ENCODE measurements at places on chromosomes 7 and 10. TPM values are rescaled to one million over a fixed set of nuclear protein-coding genes. Genes with fewer than 3 reads are reported as not detected.

DNA sequence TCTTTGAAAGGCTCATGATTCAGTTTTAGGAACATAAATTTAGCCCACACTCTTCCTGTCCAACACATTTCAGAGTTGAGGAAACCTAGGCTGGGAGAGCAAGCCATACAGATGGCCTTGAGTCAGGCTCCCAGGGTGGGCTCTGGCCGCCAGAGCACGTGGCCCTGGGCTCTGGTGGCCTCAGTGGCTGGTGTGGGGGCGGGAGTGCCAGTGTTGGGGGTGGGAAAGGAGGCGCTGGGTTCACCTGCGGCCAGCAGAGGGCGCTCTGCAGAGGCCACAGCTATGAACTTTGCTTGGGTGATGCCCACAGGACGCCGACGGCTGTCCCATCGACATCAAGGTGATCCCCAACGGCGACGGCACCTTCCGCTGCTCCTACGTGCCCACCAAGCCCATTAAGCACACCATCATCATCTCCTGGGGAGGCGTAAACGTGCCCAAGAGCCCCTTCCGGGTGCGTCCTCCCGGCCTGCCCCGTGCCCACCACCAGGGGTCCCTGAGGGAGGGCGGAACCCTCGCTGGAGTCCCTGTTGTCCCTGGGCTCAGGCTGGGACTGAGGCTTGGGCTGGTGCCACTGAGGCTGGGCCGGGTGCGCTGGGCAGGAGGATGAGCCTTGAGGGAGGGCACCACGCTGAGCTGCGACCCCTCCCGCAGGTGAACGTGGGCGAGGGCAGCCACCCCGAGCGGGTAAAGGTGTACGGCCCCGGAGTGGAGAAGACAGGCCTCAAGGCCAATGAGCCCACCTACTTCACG, 11.9 kb downstream of the FLNC start:
- H3K36me3 ChIP-seq, result no peaks in the 10 kb centered on the region
- no peaks in the 10 kb centered on the region for H3K4me1 ChIP-seq
- H3K27ac ChIP-seq, result no peak overlapping the region
- no peak for DNase-seq
- H3K27me3 ChIP-seq, result no peaks in the 10 kb centered on the region
- no peak overlapping the region for H3K4me3 ChIP-seq

DNA sequence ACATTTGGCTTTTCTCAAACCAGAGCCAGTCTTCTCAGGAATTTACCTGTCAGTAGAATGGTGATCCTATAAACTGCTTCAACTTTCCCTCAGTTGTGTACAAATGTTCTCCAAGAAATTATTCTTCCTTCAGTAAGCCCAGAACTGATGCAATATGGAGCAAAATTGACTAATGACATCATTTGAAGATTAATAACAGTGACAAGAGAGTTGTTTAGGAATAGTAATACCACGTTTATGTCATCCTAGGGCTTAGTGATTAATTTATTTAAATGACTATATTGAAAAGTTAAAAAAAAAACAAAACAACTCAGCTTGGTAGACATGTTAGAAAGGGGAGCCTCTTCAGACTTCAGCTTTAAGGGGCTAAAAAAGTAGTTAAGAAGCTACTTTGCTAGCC, 933.2 kb downstream of the GATA3 start:
- no peaks in the 10 kb centered on the region for H3K27me3 ChIP-seq
- H3K36me3 ChIP-seq, result no peaks in the 10 kb centered on the region
- H3K4me3 ChIP-seq, result no peak overlapping the region
- no peaks in the 10 kb centered on the region for H3K4me1 ChIP-seq
- no peak for DNase-seq

DNA sequence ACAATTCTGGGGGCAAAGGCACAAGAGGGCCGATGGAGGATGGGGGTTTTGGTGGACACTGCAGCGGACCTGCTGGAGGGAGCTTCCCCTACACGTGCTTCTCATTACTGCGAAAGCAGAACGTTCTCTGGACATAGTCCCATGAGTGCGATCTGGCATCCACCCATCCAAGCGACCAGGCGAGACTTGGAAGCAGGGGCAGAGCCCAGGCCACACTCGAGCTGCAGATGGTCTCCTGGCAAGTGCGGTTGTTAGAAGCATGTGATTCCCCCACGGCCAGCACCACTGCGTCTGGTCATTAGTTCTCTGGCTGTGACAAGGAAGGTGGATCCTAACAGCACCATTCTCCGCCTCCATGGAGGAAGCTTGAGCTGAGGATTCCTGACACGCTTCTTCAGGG, 118.4 kb upstream of the TCERG1L start:
- H3K4me3 ChIP-seq, result no peak overlapping the region
- DNase-seq, result no peak
- peaks cover 22% of the 10 kb centered on the region for H3K4me1 ChIP-seq

DNA sequence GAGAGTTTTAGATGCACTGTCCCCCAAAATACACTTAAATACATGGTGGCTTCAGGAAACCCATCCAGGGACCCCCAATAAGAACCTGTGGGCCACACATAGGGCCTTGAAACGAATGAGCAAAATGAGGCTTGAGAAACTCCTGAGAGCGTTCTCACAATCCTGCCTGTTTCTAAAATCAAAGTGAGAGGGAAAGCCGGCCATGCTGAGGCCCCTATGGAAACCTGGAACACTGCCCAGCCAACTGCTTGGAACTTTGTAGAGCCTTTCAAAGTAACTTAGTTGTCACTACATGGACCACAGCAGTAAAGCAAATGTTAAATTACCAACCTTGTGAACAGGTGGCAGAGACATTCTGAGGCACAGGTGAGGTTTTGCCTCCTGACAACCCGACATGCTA, 13.4 kb downstream of the SGMS1 start:
- peak; percentile 50 for DNase-seq
- no peaks in the 10 kb centered on the region for H3K27me3 ChIP-seq
- H3K27ac ChIP-seq, result no peak overlapping the region
- peaks cover 27% of the 10 kb centered on the region for H3K4me1 ChIP-seq

- no peak overlapping the region for H3K27ac ChIP-seq
- no peaks in the 10 kb centered on the region for H3K27me3 ChIP-seq
- no peak overlapping the region for H3K4me3 ChIP-seq
Measured at GRCh38 chr7:25946181-25946580, 205.8 kb upstream of the NFE2L3 start.

- H3K27me3 ChIP-seq, result no peaks in the 10 kb centered on the region
- H3K4me1 ChIP-seq, result no peaks in the 10 kb centered on the region
- no peaks in the 10 kb centered on the region for H3K36me3 ChIP-seq
- no peak overlapping the region for H3K27ac ChIP-seq
- DNase-seq, result no peak
Measured at GRCh38 chr7:93301736-93302135, 69.6 kb downstream of the VPS50 start.

DNA sequence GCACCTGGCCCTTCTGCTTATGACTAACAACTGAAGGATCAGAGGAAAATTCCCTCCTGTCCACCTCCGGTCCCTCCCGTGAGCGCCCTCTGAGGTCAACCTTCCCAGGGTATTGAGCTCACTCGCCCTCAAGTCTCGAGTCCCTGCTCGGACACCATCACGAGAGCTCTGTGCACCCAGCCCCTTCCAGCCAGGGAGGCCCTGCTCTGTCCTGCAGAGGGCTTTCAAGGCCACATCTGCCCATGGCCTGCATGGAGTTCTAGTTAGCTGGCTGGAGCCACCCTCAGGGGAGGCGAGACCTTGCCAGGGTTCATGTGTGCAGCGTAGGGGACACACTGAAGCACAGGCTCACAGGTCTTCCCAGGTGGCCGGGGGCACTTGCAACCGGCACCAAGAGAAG, 110.9 kb upstream of the MACROH2A2 start:
- H3K27ac ChIP-seq, result no peak overlapping the region
- no peaks in the 10 kb centered on the region for H3K4me1 ChIP-seq
- no peaks in the 10 kb centered on the region for H3K36me3 ChIP-seq
- no peak for DNase-seq
- no peaks in the 10 kb centered on the region for H3K27me3 ChIP-seq

DNA sequence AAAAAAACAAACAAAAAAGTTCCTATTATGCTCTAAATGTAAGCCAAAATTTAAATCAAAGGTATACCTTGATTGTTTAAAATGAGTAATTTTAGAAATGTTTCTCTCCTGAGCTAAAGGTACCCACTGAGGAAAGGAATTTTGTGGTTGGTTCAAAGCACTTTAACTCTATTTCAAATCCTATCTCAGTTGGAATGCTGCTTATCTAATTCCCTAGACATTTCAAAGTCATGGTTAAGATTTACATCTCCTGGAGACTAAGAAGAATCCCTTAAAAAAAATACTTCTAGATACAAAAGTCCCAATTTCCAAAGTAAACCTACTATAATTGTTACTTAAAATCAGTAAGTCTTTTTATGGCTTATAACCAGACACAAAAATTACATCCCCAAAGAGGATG, 830.7 kb downstream of the GRID1 start:
- H3K27ac ChIP-seq, result no peak overlapping the region
- H3K4me1 ChIP-seq, result no peaks in the 10 kb centered on the region
- H3K27me3 ChIP-seq, result no peaks in the 10 kb centered on the region
- H3K36me3 ChIP-seq, result no peaks in the 10 kb centered on the region
- DNase-seq, result no peak
- no peak overlapping the region for H3K4me3 ChIP-seq

DNA sequence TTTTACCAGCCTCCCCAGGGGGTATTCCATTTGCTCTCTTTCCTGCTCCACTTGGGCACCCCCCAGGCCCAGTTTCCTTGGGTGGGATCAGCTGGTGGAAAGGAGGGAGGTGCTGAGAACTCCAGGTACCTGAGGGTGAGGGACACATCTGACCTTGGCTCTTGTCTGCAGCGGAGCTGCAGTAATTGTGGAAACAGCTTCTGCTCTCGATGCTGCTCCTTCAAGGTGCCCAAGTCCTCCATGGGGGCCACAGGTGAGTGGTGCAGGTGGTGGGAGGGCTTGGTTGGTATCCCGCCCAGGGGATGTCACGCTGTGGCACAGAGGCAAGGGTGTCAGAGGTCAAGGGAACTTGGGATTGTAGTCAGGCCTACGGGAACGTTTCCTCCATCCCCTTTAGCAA, 14.3 kb downstream of the SFRP5 start:
- H3K4me1 ChIP-seq, result no peaks in the 10 kb centered on the region
- DNase-seq, result no peak

DNA sequence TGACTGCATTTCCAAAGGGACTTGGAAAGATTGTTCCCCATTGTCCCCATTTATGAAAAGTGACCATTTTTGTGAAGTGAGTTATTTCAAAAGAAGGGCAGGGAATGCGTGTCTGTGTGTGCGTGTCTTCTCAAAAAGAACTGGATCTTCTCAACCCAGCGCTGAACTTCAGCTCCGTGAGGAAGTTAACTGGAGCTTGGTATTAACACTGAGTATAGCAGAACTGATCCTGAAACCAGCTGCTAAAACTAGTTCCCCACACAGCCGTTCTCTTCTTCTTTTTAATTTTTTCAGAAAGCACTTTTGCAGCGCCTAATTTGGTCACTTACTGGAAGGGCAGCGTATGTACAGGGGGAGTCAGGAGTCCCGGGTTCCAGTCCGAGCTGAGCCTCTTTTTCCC, 45.8 kb upstream of the PLEKHA1 start:
- no peaks in the 10 kb centered on the region for H3K36me3 ChIP-seq
- H3K4me3 ChIP-seq, result no peak overlapping the region
- no peak for DNase-seq
- no peak overlapping the region for H3K27ac ChIP-seq
- H3K27me3 ChIP-seq, result no peaks in the 10 kb centered on the region
- H3K4me1 ChIP-seq, result no peaks in the 10 kb centered on the region

DNA sequence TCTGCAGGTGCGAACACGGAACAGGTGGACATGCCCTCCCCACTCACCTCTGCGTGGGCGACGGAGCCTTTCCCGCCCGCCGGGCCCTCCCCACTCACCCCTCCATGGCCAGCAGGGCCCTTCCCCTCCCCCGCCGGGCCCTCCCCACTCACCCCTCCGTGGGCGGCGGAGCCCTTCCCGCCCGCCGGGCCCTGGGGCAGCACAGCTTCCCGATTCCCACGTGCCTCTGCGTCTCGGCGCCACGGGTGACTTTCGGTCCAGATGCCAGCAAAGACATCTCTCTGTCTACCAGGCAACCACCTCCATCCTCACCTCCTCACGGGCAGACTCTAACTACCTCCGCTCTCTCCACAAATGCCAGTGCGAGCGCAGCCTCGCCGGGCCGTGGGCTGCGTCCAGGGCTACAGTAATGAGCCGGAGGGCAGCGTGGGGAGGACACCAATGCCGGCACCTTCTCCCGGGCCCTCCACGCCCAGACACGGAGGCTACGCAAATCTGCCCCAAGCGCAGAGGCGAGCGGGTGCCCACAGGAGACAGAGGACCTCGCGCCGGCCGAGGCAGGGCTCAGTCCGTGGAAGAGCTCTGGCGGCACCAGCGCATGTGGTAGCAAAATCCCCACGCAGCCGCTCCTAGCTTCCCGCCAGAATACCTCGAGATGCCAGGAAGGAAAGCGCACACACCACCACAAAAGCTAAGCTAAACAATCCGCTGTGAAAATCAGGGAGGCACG, 21.8 kb downstream of the GPER1 start:
- H3K4me3 ChIP-seq, result no peak overlapping the region
- DNase-seq, result no peak

GRCh38 chr7:18845700-18846099, 271.7 kb downstream of the TWIST1 start:
- no peak overlapping the region for H3K4me3 ChIP-seq
- no peaks in the 10 kb centered on the region for H3K4me1 ChIP-seq
- H3K27ac ChIP-seq, result no peak overlapping the region
- no peaks in the 10 kb centered on the region for H3K27me3 ChIP-seq

GRCh38 chr10:3485057-3485686, 299.8 kb downstream of the KLF6 start:
- no peak for DNase-seq
- no peak overlapping the region for H3K27ac ChIP-seq
- H3K27me3 ChIP-seq, result no peaks in the 10 kb centered on the region
- no peak overlapping the region for H3K4me3 ChIP-seq

GRCh38 chr10:130221456-130222375, 85.5 kb downstream of the GLRX3 start:
- H3K4me1 ChIP-seq, result no peaks in the 10 kb centered on the region
- no peak for DNase-seq
- H3K27me3 ChIP-seq, result no peaks in the 10 kb centered on the region
- no peak overlapping the region for H3K4me3 ChIP-seq
- H3K27ac ChIP-seq, result no peak overlapping the region

GRCh38 chr10:21171936-21172541, 274.9 kb upstream of the NEBL start:
- H3K27me3 ChIP-seq, result no peaks in the 10 kb centered on the region
- no peaks in the 10 kb centered on the region for H3K36me3 ChIP-seq
- no peak overlapping the region for H3K4me3 ChIP-seq
- peaks cover 5% of the 10 kb centered on the region for H3K4me1 ChIP-seq
- H3K27ac ChIP-seq, result no peak overlapping the region

Gene TIAL1
- 111 TPM for total RNA-seq

Gene AP3M1
- 30.8 TPM for total RNA-seq

Gene OR2A42
- total RNA-seq, result 0.10 TPM

Gene TRIM50
- 0.24 TPM for total RNA-seq

Gene MYPN
- not detected for total RNA-seq

Gene HTR5A
- total RNA-seq, result not detected

Gene ZNF467
- 23.7 TPM for total RNA-seq

Gene GPER1
- total RNA-seq, result 3.2 TPM

Gene SUFU
- total RNA-seq, result 4.6 TPM

Gene PTPRZ1
- 2.0 TPM for total RNA-seq

Gene CCSER2
- total RNA-seq, result 50.7 TPM

Gene APBB1IP
- 4.2 TPM for total RNA-seq

Gene SEMA4G
- 17.1 TPM for total RNA-seq

Gene CYP2E1
- 4.6 TPM for total RNA-seq

Gene CD36
- total RNA-seq, result 5.5 TPM

Gene PTER
- total RNA-seq, result 4.3 TPM

Measured in ovary (tissue), 10 donors.